ENCODE measurements at places on chromosomes 4 and X.

GRCh38 chr4:2292646-2293108 is 30.8 kb upstream of the MXD4 start:
- DNase-seq, result no peak

DNA sequence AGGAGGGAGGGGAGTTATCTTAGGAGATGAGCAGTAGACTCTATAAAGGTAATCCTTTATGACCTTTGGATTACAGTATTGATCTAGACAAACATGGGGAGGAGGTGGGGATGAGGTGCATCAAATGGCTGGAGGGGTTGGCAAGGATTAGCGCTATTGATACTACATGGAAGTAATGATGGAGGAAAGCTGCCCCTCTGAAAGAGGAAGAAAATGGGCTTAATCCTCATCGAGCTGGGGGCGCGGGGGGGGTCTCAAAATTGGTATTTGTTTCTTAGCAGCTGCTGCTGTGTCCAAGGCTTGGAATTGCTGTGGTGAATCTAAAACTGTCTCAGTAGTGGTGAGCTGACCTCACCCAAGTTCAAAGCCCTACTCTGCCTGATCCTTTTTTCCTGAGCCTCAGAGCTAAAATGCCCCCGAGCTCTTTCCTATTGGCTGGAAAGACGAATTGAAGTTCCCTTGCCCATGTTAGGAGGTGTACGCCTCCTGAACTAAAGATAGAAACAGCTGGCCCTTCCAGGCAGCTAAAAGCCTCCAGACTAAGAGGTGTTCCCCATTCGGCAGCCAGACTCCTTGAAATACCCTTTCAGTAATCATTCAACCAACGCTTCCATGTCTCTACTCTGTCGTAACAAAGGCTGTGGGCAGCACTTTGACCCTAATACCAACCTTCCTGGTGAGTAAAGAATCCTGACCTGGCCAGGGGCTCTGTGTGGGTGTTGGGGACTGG is at the start of gene ITGB1BP2:
TSS of gene ITGB1BP2 (plus strand) at position 556 of the 730 bp plus-strand sequence. CDS start at position 613, 57 bp downstream.
- DNase-seq, result no peak

DNA sequence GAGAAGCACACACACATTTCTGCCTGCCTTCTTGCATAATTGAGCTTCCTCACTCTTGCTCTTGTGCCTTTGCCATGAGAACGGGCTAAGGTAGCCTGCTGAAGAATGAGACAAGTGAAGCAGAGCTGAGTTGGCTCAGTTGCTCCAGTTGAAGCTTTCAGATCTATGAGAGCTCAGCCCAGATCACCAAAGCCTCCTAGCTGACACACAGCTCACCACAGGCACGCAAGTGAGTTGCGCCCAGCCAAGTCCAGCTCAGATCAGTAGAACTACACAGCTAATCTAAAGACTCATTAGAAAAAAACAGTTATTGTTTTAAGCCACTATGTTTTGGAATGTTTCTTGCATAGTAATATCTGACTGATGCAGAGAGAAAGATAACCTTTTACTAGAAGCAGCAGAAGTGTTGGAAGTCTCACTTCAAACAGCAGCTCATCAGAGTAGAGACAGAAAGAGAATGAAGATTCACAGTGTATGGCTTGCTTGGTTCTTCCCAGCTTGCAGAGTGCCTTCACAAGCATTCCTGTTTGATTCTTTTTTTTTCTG is 362.4 kb downstream of the MID1IP1 start:
- no peak for DNase-seq

GRCh38 chr4:185598846-185599552 is 63.7 kb upstream of the PDLIM3 start:
- no peak for DNase-seq

DNA sequence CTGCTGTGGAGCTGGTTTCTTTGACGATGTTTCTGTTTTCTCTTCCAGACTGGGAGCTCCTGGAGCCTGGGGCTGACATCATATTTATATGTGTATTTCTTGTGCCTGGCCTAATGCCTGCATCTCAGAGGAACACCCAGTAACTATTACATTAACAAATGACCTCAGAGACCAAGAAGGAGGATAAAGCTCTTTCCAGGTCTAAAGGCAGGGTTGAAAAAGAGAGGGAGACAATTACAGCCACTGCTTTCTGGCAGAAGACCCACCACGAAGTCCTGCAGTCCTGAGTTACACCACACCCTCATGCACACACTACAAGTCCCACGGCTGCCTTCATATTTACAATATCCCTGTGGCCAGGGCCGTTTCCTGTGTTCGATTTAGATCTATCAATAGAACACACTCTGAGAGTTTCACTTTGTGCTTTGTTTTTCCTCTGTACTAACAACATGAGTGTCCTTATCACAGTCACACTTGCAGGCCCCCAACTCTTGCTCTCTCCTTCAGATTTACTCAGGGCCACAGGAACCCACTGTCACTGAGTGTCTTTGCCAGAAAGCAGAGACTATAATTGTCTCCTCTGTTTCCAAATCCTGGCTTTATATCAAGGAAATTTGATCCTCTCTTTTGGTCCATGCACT is 535.5 kb downstream of the MID1IP1 start:
- DNase-seq, result peak; percentile 15

GRCh38 chrX:69027181-69028005 is 137.9 kb downstream of the PJA1 start:
- no peak for DNase-seq

GRCh38 chr4:8194306-8195242 is 4.5 kb upstream of the SH3TC1 start:
- DNase-seq, result no peak

GRCh38 chr4:148649652-148650331 is 207.6 kb upstream of the NR3C2 start:
- no peak for DNase-seq

GRCh38 chrX:30577362-30577991 is at the start of gene TASL:
TSS of gene TASL (minus strand) at chrX:30577766. CDS start at chrX:30560355, 17,411 bp downstream.
- DNase-seq, result no peak

DNA sequence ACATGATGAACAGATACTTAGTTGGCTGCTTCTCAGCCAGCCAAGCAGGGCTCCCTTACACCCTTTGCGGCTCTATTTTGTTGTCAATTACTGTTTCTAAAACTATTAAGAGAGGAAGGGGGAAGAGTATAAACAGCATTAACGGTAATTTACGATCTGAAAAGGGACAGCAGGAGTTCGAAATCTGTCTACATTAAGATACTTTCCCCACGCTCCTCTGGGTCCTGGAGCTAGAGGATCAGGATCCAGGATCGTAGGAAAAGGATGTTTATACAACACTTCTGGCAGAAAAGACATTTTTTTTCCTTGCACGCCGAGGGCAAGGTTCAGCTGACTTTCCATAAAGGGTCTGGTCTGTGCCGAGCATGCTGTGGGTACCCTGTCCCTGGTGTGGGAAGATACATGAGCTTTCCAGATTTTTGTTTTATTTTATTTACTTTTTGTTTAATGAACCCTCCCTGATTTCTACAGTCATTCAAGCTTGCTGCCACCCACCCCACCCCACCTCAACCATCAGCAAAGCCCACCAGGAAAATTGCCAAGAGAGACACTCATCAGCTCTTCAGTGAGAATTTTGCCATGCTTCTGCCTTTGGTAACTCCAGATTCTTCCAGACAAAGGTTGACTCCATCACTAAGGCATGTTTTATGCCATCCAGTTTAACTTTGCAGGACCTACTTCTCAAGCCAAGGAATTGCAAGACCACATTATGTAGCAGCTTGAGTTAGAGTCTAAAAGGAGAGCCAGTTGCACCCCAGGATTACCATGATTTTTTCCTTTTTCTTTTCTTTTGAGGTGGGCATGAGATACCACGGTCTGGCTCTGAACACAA is 188.1 kb downstream of the QDPR start:
- DNase-seq, result no peak

DNA sequence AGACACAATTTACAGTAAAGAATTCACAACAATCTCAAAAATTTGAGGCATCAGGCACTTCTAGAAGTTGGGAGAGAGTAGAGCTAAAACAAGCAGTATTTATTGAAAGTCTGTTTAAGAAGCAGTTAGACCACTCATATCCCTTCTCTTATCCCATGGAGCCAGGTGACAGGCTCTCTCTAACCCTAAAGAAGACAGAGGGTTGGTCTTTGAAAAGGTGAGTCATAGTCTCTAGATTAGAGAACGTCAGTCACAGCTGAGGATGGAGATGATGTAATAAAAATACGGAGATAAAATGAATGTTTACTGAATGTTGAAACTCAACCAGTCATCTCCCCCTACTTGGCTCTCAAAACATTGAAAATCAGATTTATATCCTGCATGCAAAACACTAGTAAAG is 223.8 kb downstream of the CHIC2 start:
- no peak for DNase-seq

- DNase-seq, result no peak
Observed at GRCh38 chr4:2867758-2868491, 24.3 kb downstream of the ADD1 start.

DNA sequence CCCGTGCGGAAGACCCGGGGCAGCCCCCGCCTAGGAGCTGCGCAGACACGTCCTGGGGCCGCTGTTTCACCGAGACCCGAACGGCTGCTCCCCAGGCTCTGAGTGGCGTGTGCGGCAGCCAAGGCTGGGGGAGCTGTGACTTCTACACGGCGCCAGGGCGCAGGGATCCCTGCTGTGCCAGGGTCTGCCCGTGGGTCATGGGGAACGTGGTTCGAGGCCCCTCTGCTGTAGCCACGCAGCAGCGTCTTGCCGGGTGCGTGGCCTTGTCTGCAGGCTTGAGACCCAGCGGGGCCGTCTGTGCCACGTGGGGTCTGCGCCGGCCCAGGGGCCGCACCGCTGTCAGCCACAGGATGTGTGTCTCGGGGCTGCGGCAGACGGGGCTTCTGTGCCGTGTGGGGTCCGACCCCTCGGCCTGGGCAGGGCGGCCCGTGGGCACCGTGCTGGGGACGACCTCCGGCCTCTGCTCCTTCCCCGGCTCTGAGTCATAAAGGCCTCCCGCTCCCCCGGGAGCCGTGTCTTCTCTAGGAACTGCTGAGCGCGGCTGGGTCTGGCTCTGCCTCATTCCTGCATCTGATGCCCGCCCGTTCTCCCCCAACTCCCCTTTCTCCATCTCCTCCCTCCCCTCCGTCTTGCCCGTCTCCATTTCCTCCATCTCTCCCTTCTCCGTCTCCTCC is 12.7 kb upstream of the GTPBP6 start:
- no peak for DNase-seq

- no peak for DNase-seq
Observed at GRCh38 chr4:169152899-169153298, 117.9 kb downstream of the SH3RF1 start.

- no peak for DNase-seq
Observed at GRCh38 chrX:1394731-1395501, 3.0 kb upstream of the SLC25A6 start.

DNA sequence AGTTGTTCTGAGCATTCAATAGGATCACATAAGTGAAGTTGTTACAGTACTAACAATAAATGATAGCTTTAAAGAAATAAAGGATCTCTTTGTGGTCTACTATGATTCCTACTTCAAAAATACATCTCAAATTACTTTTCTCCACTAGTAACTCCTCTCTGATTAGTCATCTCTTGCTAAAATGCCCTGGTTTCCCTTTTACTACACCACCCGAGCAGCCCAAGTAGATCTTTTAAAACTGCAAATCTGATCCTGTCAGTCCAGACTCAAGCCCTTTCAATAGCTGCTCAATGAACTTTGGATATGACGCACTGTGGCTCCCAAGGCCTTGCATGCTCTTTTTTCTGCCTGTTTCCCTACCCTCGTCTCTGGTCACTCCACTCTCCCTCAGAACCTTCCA is 97.5 kb downstream of the MAOA start:
- DNase-seq, result no peak

DNA sequence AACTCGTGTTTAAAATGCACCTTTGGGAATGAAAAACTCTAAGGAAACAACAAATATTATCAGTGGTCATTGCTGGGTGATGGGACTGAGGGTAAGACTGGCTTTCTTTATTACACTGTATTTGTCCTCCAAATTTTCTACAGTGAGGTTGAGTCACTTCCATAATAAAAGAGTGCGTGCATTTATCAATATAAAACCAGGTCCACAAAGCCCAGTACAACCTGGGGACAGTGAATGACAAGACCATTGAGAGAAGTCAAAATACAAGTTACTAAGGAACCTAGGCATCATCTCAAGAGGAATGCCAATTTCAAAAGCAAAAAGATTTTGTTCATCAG is 76.4 kb downstream of the MAGED4 start:
- no peak for DNase-seq

- DNase-seq, result no peak
Observed at GRCh38 chr4:65845199-65845773, 175.0 kb upstream of the EPHA5 start.

DNA sequence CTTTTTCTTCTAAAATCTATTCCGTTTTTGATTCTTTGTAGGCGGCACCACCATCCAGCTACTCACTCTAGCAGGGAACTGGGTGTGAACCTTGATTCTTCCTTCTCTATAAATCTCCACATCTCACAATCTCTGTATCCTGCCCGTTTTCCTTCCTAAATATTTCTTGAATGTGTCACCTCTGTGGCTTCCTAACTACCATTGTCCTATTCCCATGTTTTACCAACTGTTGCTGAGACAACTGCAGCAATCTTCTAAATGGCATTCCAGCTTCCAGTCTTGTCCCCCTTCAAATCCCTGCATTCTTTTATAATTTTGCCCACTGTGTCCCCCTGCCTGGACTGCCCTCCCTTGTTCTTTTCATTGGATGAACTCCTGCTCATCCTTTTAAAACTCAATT is 641.3 kb downstream of the RPA4 start:
- no peak for DNase-seq

GRCh38 chr4:183840311-183840710 is 64.8 kb upstream of the STOX2 start:
- peak; percentile 55 for DNase-seq

DNA sequence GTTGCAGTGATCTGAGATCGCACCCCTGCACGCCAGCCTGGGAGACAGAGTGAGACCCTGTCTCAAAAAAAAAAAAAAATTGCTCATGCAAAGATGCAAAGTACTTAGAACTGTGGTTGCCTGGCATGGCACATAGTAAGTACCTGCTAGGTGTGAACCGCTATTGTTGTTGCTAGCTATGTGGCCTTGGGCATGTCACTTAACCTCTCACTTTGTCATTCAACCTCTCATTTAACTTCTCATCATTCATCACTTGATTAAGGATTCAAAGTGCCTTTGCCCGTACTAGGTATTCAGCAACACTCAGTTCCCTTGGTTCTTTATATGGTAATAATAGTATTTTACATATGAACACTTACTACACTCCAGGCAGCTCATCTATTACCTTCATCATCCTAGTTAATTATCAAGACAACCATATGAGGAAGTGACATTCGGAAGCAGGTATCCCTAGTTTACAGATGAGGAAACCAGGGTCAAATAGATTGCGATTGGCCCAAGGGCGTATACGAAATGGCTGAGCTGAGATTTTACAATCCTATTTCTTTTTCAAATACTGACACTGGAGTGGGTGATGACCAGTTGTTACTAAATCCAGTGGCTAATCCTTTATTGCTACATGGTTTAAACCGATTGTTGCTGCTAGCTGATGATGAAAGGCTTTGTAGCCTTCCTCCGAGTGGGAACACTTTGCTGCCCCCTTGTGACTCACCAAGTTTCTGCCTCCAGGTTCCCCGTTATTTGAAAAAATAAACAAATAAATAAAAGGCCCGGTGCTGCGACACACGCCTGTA is 28.8 kb upstream of the SOWAHD start:
- DNase-seq, result peak; percentile 14

All from stimulated activated CD4-positive, alpha-beta T cell treated with anti-CD3 and anti-CD28 coated beads, TNF-alpha, amount 100 ng/mL, for 24 hours (primary cell).